ENCODE measurements at places on chromosomes 6 and 20.
A peak's percentile ranks its signal among the peaks of the same experiment; 100 is the strongest.

DNA sequence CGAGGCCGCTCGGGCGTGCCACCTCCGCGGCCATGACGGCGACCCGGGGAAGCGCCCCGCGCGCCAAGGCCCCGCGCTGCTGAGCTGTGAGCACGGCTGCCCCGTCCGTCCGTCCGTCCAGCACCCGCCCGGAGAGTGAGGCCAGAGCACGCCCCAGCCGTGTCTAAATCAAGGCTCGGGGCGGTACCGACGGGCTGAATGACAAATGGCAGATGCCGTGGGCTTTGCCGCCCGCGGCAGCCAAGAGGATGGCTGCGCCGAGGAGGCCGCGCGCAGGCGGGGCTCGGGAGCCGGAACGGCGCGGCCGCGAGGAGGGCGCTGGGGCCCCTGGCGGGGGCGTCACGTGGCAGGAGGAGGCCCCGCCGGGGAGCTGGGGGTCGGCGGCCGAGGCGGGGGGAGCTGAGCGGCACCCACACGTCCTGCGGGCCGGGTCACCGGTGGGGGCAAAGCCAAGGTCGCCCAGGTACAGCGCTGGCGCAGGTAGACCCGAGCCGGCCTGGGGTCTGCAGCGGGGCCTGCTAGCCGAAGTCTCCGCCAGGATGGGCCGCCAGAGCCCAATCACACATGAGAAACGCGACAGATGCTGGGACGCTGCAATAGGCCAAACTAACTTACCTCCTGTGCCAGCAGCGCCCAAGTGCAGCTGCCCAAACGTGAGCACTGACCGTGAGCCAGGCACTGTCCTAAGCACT is at the start of gene PLAGL1:
PLAGL1 (minus strand) TSS at position 140 of the 692 bp plus-strand sequence. CDS start 60,123 bp downstream, outside the sequence.
- DNase-seq, result peak; percentile 69

DNA sequence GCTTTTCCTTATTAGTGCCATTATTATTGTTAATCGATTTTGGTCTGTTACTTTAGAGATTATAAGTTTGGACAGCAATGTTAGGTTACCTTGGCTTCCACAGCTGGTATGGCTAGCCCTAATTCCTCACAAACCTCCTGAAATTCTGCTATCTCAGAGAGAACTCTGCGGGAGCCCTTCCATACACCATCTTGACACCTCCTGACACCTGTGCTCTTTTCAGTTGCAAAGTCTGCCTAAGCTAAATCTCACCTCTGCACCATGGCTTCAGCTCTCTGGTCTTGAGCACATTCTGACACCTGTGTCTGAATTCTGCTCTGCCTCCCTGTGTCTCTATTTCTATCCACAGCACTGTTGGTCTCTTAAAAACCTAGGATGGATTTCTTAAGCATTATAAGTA is 106.5 kb downstream of the DCDC2 start:
- DNase-seq, result no peak

DNA sequence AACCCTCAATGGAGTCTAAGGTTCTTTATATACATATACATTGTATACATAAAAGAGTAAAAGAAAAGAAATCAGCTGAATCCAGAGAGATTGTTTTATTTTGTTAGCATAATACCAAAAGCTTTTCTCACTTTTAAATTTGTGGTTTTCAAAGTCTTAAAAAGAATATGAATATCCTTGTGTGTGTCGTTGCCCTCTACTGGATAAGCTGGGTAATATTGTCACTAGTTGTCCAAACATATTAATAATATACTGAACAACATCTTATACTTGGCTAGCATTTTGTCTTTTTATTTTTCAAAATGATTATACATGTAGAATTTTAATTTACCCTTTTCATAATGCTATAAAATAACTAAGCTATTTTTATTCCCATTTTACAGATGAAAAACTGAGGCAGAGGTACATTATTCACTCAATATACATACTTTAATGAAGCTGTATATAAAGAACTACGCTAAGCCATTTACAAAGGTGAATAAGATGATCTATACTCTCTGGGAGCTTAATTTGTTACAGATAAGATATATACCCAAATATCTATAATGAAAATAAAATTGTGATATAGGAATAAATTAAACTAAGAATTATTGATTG is 531.7 kb downstream of the TFAP2B start:
- peak; percentile 1 for DNase-seq

DNA sequence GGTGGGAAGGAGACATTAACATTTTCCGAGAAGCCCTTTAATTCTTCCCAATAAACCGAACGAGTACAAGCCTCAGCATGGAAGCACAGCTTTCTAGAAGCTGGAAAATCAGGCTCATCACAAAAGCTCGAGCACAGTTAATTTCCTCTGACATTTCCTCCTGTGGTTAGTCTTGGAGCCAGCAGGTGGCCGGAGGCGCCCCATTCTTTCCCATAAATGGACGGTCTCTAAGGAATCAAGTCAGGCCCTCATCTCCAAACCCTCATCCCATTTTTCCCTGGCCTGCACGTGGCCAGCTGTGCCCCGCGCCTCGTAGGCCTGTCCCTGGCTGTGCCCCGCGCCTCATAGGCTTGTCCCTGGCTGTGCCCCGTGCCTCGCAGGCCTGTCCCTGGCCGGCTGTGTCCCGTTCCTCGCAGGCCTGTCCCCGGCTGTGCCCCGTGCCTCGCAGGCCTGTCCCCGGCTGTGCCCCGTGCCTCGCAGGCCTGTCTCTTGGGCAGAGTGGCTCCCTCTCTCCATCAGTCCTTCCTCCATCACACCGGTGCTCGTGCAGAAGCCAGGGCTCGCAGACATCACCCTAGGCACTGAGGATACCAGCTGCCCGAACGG is 19.7 kb upstream of the NTSR1 start:
- no peak for DNase-seq
